ENCODE measurements at places on chromosomes 7 and 10.

DNA sequence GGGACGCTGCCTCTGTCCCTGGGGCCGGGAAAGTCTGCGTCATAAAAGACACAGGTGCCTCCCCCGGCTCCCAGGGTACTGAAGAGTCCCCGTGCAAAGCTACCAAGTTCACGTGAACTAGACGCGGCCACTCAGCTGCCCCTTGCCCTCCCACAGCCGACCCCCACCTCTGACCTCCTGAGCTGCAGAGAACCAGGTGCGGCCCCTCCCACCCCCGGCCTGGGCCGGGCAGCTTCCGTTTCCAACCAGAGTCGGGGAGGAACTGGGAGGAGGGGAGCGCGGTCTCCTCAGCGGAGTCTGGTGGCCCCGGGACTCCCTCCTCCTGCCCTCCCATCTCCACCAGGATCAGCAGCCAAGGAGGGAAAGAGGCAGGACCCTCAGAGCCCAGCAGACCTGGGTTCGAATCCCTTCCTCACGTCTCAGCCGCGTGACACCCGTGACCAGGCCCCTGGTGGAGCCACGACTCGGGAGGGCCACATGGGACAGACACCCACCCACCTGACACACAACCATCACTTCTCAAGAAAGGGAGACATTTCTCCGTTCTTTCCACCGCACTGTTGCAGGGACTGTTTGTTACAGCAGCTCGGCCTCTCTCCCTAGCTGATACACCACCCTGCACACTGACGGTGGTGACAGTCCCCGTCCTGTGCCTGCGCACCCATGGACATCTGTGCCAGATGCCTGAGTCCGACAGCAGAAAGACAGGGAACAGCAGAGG, 37.4 kb upstream of the PDGFA start:
- DNase-seq, result no peak

GRCh38 chr10:10684972-10685371, 332.7 kb upstream of the CELF2 start:
- DNase-seq, result no peak

DNA sequence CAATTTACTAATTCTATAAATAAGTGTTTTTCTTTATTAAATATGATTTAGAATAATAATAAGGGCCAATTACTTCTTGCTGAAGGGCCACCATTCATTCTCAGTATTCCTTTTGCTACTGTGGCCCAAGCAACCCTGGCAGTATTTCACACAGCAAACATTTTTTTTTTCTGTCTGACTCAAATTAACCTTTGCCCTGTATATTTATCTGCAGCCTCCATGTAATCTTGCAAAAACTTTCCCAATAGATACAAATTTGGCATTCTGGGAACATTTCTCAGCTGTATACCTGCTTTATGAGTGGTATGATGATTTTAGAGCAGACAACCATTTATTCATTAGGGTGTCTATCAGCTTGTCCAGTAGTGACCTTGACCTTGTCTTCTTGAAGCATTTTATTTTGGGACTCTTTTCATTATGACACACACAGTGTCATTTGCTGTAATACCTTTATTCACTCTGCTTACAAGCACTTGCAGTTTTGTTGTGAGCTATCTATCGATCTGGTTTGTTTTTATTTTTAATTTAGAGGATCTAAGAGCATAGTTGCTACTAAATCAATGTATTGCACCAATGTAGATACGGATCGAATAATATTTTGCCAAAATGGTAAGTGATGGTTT, 159.7 kb upstream of the PLXDC2 start:
- no peak for DNase-seq

- peak; percentile 28 for DNase-seq
Measured at GRCh38 chr10:80444646-80445319, 9.3 kb upstream of the TSPAN14 start.

DNA sequence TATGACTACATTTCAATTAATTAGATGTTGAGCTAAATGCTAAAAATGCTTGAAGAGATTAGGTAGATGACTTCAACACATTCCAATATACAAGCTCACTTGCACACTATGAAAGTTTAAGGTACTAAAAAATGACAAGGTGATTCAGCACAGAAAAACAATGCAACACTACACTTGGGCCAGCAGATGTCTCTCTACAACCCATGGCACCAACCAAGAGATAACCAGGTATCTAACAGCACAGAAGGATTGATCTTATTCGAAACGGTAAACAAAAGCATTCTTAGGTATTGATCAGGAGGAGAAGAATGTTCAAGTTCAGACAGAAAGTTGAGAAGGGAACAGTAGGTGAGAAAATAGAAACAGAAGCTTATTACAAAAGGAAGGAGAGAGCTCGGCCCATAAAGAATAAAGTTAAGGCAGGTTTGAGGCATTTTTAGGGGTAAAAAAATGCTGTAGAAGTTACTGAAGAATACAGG, 248.2 kb upstream of the KLF14 start:
- no peak for DNase-seq

DNA sequence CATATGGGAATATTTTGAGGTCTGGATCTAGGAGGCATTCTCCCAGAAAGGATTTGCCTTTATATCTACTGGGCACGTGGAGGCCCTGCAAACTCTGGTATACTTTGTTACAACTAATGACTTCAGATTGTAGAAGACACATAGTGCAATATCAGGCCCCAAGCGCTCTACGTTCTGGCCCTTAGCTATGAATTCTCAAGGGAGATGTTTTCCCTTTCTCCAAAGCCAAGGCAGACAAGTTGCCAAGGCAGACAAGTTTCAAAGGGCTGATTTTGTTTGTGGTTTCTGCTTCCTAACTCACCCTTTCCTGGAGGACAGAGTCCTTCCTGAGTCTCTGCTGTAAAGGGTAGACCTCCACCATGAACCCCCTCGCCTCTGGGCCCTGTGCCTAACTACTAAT, 99.4 kb upstream of the CTTNBP2 start:
- DNase-seq, result no peak

- DNase-seq, result peak; percentile 3
Measured at GRCh38 chr10:122140941-122141623, 130.0 kb upstream of the BTBD16 start.

GRCh38 chr7:218316-218715, 25.9 kb downstream of the FAM20C start:
- no peak for DNase-seq

GRCh38 chr10:92544296-92544695, 29.6 kb downstream of the IDE start:
- DNase-seq, result no peak

DNA sequence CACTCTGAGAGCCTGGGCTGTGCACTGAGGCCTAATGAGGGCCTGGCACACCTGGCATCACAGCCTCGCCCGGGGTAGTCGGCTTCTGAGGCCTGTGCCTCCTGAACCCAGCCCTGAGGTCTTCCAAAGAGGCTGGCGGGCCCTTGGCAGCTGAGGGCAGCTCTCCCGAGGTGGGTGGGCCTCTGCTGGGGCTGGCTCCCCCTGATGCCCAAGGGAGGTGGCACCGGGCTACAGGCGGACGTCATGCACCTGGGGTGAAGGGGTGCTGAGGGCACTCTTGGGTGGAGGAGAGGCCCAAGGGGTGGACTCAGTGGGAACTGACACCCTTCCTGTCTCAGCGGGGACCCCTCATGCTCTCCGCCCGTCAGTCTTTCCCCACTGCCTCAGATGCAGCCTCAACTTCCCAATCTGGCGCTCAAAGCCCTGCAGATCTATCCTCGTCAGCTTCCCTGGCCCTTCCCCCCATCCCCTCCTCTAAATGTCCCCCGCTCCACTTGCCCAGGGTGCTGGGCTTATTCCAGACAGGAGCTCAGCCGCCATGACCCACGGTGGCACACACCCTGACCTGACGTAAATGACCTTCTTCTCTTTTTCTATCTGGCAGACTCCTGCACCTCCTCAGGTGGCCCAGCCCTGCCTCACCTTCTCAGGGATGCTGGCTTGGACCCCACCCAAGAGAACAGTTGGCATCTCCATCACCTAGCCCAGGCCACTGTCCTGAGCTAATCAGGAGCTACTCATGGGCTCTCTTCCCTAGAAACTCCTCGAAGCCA, 38.2 kb downstream of the MYL10 start:
- DNase-seq, result no peak

- no peak for DNase-seq
Measured at GRCh38 chr7:32158076-32158475, 87.9 kb upstream of the PDE1C start.

- no peak for DNase-seq
Measured at GRCh38 chr10:55273946-55274345, 472.9 kb upstream of the PCDH15 start.

- DNase-seq, result no peak
Measured at GRCh38 chr10:57963546-57963945, 304.1 kb downstream of the IPMK start.

GRCh38 chr10:63396133-63396761, 69.5 kb downstream of the JMJD1C start:
- no peak for DNase-seq

GRCh38 chr10:64080071-64080470, 558.9 kb downstream of the REEP3 start:
- DNase-seq, result no peak

GRCh38 chr10:132873395-132873794, 69.0 kb downstream of the CFAP46 start:
- DNase-seq, result no peak

GRCh38 chr10:110354322-110354766, 49.6 kb upstream of the SMNDC1 start:
- DNase-seq, result peak; percentile 59

- no peak for DNase-seq
Measured at GRCh38 chr7:73774923-73775322, 4.9 kb upstream of the CLDN3 start.

GRCh38 chr10:71773221-71773971, at the start of gene VSIR:
Gene VSIR (minus strand): TSS chr10:71773520. CDS start chr10:71773439, 81 bp downstream.
- DNase-seq, result peak; percentile 55

- no peak for DNase-seq
Measured at GRCh38 chr10:112383325-112383724, 9.4 kb downstream of the ACSL5 start.

DNA sequence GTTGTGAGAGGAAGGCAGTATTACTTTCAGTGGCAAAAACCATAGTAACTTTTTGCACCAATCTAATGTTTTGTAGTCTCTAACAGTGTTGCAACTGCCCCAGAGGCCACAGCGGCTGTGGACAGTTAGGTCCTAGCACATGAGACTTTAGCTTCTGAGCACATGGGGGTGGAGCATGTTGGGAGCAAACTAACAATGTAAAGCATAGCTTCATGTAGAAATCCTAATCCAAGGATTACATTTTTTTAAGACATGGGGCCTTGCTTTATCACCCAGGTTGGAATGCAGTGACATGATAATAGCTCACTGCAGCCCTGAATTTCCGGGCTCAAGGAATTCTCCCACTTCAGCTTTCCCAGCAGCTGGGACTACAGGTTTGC, 49.0 kb downstream of the LAMB1 start:
- DNase-seq, result no peak

DNA sequence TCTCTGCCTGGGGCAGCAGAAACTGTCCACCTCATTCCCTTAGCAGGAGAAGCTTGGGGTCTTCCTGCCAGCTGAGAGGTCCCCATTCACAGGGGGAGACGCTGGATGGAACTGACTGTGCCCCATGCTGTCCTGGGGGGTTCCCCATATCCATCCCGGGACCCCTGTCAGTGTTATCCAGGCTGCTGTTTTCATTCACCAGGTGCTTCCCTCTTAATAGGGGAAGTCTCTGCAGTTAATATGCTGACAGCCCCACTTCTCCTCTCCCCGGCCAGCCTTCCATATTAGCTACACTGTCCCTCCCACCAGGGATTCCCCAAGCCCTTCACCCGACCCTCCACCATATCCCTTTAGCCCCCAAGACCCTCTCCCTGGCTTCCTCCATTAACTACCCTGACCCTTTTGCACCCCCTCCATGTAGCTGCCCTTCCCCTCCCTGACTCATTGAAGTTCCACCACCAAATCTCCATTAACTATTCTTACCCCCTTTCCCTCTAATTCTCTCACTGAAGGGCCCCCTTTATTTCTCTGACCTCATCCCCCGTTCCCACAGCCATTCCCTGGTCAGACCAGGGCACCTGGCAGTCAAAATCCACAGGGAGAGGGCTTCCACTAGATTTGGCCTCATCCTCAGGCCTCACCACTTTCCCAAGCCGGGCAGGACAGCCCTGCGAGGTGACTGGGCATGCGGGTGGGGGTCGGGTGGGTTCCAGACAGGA, 92.0 kb upstream of the PAX2 start:
- DNase-seq, result no peak

DNA sequence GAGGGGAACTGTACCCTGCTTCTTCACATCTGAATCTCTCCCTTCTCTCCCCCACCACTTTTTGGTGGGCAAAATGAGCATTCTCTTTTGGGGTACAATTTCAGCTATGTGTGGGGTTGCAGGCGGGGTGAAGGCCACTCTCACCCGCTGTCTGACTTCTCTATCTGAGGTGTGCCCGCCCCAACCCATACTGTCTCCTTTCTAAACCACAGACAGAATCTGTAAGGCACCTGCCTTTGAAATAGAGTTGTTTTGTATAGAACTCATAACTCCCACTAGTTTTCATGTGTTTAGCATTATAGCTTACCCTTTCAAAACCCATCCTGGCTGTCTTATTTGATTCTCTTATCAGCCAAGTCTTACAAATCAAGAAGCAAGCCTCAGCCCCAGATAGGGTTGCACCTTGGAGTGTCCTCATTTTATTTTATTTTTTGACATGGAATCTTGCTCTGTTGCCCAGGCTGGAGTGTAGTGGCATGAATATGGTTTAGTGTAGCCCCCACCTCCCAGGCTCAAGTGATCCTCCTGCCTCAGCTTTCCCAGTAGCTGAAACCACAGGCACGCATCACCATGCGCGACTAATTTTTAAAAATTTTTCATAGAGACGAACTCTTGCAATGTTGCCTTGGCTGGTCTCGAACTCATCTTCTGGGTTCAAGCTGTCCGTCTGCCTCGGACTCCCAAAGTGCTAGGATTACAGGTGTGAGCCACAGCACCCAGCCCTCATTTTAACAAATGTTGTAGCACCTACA, 11.9 kb downstream of the TSPAN14 start:
- no peak for DNase-seq

GRCh38 chr7:91710881-91711280, 169.6 kb downstream of the MTERF1 start:
- DNase-seq, result no peak

DNA sequence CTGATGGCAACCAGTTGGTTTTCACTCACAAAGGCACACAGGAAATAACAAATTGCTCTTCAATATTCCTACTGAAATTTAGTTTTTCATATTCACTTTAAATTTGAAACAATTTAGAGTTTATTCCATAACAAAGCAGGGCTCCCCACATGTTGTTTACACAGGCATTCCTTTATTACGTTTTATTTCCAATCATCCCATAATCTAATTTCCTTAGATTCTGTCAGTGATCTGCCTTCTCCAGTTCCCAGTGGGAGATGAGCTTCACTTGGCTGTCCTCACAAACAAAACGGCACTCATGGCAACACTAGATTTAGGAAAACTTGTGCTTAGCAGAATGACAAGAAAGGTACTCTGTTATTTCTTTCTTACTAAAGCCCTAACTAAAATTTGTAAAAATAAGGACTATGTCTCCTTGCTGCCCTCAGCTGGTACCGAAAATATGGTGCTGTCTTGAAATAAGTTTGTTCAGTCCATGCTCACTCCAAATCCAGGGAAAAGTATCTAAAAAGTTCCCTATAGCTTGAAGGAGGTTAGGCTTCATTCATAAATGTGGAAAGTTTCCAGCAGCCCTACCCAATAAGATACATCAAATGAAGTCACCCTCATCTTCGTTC, 23.0 kb downstream of the PHYH start:
- no peak for DNase-seq
